Stimulated activated CD4-positive, alpha-beta T cell treated with anti-CD3 and anti-CD28 coated beads, TNF-alpha, amount 100 ng/mL, for 48 hours (primary cell): ENCODE measurements at places on chromosomes 7 and 10.

- no peak for DNase-seq
Measured at GRCh38 chr10:43116596-43116995, 21.6 kb upstream of the CSGALNACT2 start.

DNA sequence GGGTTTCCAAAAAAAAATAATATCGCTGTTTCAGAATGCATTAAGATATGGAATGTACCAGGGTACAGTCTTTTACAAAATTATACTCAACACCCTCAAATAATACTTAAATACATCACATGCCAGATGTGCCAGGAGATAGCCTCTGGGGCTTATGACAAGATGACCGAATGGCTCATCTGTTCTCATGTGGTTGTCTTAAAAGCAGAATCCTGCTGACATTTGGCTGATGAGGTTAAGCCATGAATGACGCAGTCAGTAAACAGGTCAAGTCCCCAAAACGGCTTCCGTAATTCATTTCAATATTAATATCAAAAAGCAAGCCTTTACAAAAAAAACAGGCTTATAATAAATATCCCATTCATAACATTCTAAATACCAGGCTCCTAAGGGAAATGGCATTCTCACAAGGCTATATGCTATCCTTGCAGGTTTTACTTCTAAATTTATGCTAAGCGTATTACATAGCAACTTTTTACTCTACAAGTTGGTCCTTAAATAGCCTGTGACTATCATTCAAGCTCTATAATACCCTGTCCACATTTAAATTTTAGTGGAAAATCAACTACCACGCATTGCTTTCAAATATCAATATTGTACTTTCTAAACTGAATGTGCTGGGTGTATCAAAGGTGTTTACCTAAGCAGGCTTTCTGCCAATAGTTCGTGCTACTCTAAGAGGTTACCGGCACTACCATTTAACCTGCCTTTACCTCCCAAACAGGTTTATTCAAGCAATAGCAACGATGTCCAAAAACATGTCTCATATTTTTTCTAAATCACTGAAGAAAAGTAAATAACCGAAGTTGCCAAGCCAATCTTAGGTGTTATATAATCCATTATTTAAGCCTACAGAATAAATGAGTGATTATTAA lies 15.6 kb downstream of the SMURF1 start:
- no peak for DNase-seq

DNA sequence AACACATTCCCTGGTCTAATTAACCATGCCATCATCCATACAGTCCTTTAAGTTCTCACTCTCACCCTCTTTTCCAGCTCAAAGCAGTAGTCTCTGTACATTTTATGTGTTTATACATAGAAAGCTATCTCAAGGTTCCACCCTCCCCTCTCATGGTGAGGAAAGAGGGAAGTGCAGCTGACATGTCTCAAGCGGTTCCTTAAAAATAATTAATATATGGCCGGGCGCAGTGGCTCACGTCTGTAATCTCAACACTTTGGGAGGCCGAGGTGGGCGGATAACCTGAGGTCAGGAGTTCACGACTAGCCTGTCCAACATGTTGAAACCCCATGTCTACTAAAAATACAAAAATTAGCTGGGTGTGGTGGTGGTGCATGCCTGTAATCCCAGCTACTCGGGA lies 36.7 kb downstream of the ZC3HAV1 start:
- no peak for DNase-seq

DNA sequence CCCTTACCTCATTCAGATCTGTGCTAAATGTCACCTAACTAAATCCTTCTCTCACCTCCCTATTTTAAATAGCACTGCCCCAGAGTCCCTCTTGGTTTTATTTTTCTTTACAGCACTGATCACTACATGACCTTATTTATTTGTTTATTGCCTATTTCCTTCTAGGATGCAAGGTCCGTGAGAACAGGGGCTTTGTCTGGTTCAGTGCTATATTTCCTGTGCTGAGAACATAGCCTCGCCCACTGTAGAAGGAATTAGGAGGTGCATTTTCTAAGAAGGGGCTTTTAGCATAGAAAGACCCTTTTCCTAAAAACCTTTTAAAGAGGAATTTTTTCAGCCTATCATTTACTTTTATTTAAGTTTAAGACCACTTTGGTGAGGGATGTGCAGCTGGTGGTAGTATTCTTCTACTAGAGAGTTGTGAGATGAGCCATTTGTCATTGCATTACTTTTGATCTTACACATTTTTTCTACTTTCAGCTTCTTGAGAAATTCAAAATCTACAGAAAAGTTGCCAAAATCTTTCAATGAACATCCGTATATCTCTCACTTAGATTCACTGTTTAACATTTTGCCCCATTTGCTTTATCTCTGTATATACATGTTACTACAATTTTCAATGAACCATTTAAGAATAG lies 13.5 kb upstream of the PCGF5 start:
- no peak for DNase-seq

DNA sequence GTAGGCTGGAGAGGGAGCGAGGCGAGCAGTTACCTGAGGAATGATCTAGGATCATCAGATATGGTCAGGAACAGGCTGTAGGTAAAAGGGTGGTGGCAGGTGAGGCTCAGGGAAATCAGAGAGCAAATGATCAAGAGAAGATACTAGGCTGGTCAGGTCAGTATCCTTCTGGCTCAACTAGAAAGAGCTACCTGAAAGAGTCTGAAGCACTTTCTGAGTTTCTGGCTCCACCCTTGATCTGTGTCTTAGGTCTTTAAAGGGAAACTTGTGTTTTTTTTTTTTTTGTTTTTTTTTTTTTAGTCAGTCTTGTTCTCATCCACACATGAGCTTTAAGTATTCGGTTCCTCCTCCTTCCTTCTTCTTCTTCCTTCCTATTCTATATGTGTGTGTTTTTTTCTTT lies 10.5 kb downstream of the ADAM22 start:
- DNase-seq: no peak

DNA sequence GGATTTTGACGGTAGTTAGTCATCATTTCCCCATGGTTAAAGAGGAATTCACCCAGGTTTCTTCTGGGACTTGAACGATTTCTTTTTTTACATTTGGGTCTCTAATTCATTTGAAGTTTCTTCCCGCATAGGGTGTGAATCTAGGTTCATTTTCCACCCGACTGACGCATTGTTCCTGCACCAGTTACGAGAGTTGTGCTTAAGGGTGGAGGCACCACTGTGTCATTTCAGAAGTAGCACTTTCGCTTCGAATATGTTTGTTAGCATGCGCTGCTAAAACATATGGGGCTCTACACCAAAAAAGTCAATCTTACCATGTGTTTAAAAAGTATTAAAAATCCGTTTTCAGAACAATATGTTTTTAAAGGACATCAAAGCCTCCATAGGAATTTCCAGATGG lies 140.3 kb downstream of the VIPR2 start:
- DNase-seq: no peak

DNA sequence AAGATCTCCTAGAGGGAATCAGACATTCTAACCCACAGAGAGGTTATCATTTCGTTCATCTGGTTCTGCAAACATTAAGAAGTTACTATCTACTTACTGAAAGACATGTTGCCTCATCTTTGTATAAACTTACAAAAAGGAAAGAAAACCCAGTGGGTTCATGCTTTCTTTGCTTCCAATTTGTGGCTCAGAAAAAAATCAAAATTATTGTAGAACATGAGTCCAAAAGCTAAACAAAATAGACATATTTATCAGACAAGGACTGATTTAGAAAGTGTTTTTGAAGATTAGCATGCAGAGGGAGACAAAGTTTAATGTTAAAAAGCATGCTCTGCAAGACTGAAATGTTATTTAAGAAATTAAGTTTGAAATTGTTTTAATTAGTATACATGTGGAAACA lies 123.1 kb downstream of the MBL2 start:
- DNase-seq: no peak

GRCh38 chr7:67823345-67823744 lies 826.7 kb downstream of the TYW1 start:
- no peak for DNase-seq

- DNase-seq: no peak
Measured at GRCh38 chr7:109532262-109532992, 962.8 kb downstream of the DNAJB9 start.

GRCh38 chr7:5217396-5217795 lies 27.4 kb downstream of the WIPI2 start:
- no peak for DNase-seq

DNA sequence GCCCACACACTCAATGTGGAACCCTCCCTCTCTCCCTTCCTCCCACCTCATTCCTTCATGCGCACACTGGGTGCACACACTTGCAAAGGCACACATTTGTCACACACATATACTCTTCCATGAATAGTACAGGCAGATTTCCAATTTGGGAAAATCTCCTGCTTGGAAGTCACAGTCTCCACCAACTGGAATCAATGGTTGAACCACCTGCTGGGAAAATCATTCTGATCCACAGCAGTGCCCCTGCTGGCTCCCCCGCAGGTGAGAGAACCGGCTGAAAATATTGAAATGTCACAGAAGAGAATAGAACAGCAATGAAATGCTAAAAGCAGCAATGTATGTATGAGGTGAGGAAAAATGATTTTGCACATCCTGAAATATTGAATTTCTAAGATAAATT lies 232.7 kb downstream of the ADAM12 start:
- DNase-seq: no peak

DNA sequence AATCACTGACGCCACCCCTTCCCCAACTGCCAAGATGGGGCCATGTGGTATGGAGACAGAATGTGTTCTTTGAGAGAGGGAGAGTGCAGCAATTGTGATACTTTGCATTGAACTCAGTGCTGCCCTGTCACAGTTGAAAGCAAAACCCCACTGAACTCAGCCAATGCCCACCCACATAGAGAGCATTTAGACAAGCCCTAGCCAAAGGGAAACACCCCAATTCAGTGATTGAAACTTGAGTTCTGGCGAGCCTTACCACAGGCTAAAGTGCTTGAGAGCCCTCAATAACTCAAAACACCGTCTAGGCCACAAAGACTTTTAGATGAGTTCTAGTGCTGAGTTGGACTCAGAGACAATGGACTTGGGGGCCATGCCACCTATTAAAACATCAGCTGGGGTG lies 751.9 kb upstream of the POT1 start:
- DNase-seq: no peak

DNA sequence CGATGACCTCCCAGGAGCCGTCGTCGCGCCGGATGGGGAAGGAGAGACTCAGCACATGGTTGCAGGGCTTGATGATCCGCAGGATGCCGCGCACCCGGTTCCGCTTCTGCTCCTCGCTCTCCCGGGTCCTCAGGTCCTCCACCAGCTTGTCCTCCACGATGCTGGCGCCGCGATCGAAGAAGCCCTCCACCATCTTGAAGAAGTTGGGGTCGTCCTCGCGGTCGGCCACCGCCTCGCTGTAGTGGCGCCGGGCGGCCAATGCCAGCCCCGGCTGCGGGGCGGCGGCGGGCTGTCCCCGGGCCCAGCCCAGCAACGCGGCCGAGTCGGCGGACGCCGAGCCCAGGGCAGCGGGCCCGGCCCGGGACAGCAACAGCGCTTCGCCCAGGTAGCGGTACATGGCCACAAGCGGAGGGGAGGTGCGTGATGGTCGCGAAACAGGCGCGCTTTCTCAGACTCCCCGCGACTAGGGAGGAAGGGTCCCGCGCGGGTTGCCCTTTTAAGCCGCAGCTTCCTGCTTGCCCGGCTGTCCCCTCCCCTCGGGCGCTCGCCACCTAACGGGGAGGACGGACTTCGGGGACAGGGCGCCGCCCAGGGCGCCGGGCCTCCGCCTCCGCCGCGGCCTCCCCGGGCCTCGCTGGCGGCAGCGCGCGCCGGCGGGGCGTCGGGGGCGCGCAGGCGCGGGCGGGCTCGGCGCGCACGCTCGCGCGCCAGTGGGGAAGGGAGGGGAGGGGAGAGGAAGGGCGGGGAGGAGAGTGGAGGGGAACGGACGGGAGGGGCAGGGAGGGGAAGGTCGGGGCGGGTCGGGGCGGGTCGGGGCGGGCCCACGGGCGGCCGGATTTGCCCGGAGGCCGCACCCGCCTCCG lies at the start of the genes GLUD1 and SHLD2:
Gene GLUD1, minus strand, starts transcription at position 471 of the 863 bp plus-strand sequence. Its CDS starts 74 bp downstream, at position 397.
Gene SHLD2, plus strand, starts transcription at position 834 of the 863 bp plus-strand sequence. CDS start 56,149 bp downstream, outside the sequence.
- peak; percentile 79 for DNase-seq

DNA sequence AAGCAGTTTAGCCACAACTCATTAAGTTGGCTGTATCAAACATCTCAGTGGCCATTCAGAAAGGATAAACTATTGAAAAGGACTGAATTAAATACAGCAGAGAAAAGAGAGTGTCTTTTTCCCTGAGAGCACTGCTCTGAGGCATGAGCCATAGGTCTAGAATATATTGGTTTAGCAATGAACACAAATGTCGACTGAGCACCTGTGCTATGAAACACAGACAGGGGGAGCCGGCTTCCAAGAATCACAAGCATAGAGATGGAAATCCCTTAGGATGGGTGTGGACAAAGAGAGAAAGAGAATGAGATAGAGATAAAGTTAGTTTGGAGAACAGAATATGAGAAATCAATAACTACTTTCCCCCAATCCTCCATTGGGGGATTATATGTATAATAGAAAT lies 54.8 kb downstream of the DGKI start:
- DNase-seq: no peak

DNA sequence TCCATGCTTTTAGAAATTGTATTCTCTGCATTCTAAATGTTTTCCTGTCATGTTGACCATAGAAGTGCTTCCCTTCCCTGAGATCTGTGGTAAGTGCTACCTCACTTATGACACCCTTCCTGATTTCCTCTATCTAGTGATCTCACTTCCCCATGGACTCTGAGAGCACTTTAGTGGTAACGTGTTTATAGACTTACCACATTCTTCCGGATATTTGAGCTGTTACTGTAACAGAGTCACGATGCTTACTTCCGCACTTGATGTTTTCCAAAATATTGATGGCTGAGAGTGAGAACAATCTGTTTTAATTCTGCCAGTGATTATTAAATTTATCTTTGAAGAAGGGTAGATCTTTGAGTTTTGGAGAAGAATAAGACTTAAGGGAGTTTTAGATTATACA lies 60.1 kb upstream of the NAMPT start:
- no peak for DNase-seq

DNA sequence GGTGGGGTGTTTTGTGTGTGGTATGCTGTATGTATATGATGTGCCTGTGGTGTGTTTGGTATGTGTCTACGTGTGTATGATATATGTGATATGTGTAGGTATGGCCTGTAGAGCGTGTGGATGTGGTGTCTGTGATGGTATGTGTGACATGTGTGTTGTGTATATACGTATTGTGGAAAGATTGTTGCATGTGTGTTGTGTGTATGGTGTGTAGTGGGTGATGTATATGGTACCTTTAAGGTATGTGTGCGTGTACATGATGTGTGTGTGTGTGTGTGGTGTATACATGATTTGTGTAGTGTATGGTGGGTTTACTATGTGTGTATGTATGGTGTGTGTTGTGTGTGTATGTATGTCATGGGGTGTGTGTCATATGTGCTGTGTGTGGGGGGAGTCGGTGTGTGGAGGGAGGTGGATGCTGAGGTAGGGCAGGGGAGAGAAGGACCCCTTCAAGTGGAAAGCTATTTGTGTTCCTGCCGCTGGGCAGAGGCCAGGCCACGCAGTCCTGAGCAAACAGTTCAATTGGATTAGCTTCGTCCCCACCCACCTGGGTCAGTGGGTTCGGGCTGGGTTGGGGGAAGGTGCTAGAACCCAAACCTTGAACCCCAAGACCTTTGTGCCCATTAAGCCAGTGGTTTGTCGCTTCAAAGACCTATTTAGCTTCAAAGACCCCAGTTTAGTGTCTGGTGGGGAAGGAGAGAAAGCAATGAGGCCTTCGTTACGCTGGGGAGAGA lies 1.9 kb upstream of the TRPV6 start:
- no peak for DNase-seq
